ENCODE measurements at places on chromosomes 11 and 22.

GRCh38 chr11:132784441-132784840, 747.9 kb downstream of the OPCML start:
- peak; percentile 35 for DNase-seq

DNA sequence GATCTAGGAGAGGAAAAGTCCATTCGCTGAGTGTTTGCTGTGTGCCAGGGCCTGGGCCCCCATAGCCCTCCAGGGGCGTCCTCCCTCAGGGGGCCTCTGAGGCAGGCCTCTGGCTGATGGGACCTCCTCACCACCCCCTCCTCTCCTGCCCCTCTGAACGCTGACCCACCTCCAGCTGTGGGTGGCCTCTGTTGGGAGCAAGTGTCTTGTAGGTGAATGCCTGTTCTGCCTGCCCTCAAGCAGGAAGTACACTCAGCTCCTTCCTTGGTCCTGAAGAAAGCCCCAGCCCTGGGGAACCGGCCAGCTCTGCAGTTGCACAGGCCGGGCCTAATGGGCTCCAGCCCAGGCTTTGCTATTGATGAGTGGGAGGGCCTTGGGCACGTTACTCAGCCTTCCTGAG, 3.5 kb downstream of the MYO7A start:
- no peak for DNase-seq

DNA sequence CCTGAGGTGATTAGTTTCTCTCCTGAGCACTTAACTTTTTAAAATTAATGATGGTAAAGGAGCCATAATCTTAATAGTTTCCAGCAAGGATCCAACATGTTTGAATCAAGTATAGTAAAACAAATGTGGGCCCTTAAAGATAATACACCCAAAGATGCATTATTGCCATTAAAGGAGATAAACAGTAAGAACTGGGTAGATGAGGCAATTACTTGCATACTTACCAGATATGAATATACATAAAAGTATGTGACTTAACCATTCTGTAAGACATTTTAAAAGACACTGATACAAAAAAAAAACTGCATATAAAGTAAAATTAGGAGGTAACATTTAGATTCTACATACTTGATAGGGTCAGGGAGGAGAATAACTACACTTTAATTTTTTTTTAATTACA, 48.2 kb downstream of the CADM1 start:
- peak; percentile 61 for DNase-seq

DNA sequence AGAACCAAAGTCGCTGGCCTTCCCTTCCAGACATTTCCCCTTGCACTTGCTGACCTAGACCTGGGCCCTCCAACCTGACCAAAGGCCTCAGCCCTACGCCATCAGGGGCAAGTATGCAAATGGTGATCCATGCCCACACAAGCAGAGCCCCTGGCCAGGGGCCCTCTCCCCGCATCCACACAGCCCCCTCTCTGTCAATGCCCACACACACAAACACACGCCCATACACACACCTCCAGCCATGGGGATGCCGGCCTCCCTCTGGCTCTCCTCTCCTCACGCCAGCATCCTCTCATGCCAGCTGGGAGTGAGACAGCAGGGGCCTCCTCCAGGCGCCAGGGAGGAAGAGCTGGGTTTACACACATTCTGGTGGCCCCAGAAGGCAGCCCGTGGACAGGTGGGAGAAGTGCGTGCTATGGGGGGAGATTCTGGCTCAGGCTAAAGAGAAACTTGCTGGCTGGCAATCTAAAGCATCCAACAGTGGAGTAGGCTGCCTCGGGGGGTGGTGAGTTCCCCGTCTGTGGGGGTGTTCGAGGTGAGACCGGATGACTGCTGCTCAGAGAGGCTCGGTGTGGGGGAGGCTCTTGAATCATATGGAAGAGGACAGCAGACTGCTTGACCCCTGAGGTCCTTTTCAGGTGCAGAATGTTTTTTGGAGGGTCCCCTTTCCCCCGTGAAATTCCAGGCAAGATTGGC, 4.8 kb downstream of the NRXN2 start:
- DNase-seq, result no peak

GRCh38 chr22:46433318-46433717, 97.8 kb downstream of the TRMU start:
- no peak for DNase-seq

- DNase-seq, result no peak
These were observed 120.8 kb downstream of the NECTIN1 start for GRCh38 chr11:119608201-119608600.
